Activated CD4-positive, alpha-beta T cell treated with anti-CD3 and anti-CD28 coated beads, Interleukin-2, amount 50 U/mL, for 1 hour (primary cell): ENCODE measurements at places on chromosomes 1 and 21.

- DNase-seq: no peak
These were observed 1518.9 kb upstream of the B3GALT2 start for GRCh38 chr1:194705123-194705854.

DNA sequence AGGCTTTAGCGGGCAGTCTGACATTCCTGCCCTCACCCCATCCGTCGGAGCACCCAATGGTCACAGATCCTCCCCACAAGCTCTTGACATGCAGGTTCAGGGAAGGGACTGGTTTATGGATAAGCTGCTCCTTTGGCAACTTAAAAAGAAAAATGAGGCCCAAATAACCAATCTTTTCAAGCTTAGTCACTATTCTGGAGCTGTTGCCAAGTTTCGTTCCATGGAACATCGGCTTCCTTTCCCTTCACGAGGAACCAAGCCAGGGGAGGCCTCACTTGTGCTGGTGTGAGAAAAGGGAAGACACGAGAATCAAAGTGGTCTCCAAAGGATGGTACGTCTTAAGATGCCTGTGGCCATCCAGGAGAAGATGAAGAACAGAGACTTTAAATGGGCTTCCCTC lies 46.1 kb upstream of the LPAR3 start:
- no peak for DNase-seq

GRCh38 chr1:34250342-34250741 lies 73.6 kb downstream of the C1orf94 start:
- no peak for DNase-seq

GRCh38 chr21:34298534-34299167 lies 65.2 kb upstream of the KCNE2 start:
- no peak for DNase-seq

DNA sequence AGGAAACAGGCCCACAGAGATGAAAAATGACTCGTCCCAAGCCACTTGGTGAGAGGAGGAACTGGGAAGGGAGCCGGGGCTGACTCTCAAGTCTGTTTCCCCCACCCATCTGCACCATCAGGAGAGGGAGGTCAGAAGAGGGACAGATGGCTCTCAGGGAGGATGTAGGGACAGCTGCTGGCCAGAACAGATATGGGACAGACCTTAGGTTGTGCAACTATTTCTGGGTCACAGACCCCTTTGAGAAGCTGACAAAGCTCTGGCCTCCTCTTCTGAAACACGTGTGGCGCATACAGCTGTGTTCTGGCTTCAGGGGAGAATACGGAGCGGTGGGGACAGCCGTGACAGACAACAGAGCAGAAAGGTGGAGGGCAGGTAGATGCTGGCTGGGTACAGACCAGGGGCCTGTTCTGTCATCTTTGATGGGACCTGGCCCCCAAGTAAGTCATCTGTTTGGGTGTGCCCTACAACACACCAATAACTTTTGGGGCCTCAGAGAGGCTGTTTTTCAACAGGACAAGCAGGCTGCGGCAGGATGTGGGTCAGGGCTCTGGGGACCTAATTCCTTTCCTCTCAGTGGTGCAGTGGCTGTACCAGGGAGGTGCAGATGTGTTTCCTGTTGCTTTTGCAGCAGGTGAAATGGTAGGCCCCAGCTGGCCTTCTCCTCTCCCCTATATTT lies 7.3 kb downstream of the SH3BGRL3 start:
- peak; percentile 71 for DNase-seq

GRCh38 chr1:225923381-225923691 lies 714 bp downstream of the PYCR2 start:
- no peak for DNase-seq

DNA sequence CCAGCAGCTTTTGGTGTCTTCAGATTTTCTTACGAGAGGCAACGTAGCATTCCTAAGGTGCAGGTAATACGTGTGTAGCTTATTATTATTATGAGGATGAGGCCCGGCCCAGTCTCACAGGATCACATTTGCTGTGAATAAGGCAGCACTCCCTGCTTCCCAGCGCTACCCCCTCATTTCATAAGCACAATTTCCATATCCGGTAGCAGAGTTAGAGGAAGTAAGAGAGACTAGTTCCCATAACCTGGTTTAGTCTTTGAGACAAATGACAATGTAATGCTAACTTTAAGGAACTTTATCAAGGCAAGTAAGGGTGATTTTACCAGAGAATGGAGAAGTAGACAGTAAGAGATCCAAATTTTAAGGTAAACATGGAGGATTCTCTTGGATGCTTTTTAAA lies 14.6 kb upstream of the LMO4 start:
- no peak for DNase-seq

DNA sequence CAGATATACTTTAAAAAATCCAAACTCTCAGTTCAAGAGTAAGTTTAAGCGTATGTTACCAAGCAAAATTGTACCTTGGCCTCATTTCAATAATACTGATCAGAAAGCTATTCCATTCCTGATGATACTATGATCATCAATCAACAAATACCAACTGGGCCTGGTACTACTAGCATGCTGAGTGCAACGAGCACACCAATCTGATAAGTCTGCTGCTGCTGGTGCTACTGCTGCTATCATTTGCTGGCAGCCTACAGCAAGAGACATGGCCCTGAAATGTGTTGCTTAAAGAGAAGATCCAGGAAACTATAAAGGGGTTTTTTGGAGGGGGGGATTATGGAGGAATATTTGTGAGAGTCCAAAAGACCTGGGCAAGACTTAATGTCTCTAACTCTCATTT lies 39.7 kb downstream of the NME7 start:
- no peak for DNase-seq

GRCh38 chr1:96918406-96918805 lies 196.8 kb downstream of the PTBP2 start:
- no peak for DNase-seq

GRCh38 chr1:201281573-201281972 lies 1.7 kb upstream of the PKP1 start:
- DNase-seq: no peak

DNA sequence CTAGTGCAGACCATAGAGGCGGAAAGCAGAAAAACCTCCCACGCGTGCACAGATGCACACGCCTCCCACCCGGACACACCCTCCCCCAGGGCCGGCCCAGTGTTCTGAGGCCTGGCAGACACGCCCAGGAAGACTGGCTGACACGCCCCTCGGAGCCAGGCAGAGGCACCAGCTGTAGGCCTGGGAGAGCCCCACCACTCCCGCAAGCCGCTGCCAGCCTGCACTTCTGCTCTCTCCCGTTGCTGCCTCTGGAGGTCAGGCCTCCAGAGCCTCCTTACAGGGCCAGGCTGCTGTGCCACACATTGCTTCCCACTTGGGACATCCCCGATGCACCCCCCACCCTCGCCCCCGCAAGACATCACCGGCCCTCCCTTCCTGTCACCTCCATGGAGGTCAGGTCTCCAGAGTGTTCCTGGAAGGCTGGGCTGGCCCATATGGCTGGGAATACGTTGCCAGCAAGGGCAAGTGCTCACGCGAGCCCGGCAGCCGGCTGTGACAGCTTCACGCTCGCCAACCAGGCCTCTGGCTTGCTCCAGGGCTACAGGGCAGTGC lies 40.4 kb downstream of the CASZ1 start:
- peak; percentile 67 for DNase-seq

DNA sequence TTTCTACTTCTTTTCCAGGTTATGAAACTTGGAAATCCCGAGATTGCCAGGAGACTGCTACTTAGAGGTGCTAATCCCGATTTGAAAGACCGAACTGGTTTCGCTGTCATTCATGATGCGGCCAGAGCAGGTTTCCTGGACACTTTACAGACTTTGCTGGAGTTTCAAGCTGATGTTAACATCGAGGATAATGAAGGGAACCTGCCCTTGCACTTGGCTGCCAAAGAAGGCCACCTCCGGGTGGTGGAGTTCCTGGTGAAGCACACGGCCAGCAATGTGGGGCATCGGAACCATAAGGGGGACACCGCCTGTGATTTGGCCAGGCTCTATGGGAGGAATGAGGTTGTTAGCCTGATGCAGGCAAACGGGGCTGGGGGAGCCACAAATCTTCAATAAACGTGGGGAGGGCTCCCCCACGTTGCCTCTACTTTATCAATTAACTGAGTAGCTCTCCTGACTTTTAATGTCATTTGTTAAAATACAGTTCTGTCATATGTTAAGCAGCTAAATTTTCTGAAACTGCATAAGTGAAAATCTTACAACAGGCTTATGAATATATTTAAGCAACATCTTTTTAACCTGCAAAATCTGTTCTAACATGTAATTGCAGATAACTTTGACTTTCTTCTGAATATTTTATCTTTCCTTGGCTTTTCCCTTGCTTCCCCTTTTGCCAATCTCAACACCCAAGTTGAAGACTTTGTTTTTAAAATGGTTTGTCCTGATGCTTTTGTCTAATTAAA lies 4.0 kb downstream of the CDKN2C start:
- DNase-seq: no peak

DNA sequence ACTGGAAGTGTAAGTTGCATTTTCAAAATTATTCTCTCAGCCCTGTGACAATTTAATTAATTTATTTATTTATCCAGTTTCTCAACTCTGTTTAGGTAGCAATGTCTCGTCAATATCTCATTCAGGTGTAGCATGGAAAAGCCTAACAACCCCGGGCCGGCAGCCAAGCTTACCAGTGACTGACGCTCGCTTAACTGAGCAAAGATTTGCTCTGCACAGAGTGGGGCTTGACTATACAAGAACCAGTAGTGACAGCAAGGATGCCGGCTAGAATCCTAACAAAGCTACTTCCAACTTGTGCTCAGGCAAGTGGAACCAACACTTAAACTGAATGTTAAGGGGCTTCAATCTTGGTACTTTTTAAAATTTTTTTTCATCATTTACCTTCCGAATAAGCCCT lies 80.9 kb upstream of the ESRRG start:
- no peak for DNase-seq

DNA sequence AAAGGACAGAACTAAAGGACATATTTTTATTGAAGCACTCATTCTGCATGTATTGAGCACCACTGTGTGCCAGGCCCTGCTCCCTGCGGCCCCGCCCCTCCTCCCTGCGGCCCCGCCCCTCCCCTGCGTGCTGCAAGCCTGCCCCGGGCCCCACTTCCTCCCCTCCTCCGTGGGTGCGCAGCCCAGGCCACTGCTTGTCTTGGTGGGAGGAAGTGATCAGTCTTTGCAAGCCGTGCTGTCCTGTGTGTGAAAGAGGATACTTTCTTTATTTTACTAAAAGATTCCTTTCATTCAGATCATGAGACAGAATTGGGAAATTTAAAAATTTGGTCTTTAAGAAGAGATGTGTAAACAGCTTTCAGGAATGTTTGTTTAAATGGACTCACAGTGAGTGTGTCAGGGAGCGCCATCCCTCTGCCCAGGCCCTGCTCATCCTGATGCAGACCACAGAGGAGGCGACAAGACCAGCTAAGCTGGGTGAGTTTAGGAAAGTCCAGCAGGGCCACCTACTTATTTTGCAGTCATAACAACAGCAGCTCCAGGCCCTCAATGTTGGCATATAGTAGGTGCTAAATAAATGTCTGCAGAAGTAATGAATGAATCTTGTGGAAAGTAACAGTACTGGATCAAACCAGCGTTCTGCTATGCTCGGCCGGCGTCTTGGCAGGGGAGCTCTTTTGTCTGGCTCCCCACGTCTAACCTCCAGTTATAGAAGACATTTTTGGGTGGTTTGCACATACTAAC lies 88.3 kb upstream of the SELENON start:
- peak; percentile 50 for DNase-seq

DNA sequence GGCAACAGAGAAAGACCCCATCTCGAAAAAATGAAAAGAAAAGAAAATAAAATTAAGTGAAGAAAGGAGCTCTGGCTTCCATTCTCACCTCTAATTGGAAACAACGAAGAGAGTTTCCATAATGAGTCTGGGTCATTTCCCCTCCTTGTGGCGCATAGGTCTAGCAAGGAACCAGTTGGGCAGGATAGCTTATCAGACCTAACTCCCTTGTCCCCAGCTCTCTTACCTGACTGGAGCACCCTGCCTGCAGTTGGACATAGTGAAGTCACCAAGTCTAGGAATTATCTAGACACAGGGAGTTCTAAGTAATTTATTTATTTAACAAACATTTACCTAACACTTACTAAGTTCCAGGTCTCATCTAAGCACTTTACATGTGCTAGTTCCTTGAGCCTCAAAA lies 63.0 kb upstream of the RAB4A start:
- no peak for DNase-seq

GRCh38 chr1:25517476-25518394 lies 25.7 kb upstream of the LDLRAP1 start:
- no peak for DNase-seq

- no peak for DNase-seq
These were observed 12.5 kb downstream of the RWDD3 start for GRCh38 chr1:95246511-95246910.

DNA sequence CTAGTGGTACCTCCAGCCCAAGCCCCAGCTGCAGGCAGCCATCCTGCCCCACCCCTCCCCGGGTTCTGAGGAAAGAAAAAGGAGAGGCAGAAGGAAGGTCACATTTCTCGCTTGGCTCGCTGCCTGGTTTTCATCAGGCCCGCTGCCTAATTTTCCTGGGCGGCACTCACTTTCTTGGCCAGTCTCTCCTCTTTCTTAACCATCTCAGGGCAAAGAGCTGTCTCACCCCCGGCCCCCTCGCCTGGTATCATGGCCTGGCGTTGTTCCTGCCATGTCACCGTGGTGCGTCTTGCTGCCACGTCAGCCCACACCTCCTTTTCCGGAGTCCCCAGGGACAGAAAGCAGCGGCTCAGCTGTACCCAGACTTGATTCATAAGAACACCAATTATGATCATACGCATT lies 26.6 kb upstream of the CASZ1 start:
- DNase-seq: no peak

GRCh38 chr1:39683591-39684312 lies 7.5 kb downstream of the HPCAL4 start:
- DNase-seq: peak; percentile 57

DNA sequence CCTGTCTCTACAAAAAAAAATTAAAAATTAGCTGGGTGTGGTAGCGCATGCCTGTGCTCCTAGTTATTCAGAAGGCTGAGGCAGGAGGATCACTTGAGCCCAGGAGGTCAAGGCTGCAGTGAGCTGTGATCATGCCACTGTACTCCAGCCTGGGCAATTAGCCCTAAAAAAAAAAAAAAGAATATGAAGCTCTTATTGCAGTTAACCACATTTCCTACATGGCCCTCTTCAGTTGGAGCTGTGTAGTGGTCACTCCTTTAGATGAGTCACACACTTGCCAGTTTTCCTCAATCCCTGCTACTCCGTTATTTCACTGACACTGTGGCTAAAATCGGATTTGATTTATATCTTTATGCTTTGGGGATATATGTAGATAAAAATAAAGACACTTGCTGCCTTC lies 11.8 kb downstream of the NFYC start:
- DNase-seq: no peak

GRCh38 chr1:3553166-3553939 lies 58.0 kb downstream of the MEGF6 start:
- no peak for DNase-seq
